ENCODE measurements at places on chromosomes 5 and 9.

- DNase-seq, result no peak
These were observed 94.7 kb downstream of the NLN start for GRCh38 chr5:65816729-65817128.

DNA sequence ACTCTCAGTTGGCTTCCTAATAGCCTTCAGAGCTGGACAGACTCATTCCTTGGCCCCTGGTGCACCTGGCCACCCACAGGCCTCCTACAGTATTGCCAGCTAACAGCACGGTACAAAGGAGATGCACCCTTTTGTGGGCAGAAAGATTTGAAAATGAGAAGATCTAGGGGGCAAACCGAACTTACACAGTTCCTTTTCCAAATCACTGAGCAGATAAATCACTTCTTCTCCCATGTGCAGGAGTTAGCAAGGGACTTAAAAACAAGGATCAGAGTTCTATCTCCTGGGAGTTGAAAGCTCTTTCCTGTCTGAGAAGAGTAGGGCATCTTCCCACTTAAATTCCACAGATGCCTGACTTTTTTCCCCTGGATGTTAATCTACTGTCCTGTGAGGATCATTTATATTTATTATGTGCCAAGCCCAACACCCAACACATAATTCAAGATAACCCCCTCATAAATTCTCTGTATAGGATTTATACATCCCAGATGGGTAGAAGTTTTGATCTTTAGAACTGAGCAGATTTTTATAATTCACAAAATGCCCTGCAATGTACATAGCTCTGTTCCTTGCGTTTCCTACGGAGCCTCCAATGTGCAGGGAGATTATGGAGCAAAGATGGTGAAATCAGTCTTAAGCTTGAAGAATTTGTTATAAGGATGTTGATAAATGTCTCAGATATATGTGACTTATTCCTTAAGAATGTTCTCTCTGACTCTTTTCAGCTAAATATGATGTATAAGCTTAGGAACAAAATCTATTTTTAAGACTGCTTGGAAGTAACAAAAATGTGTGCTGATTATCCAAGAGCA lies 207.2 kb upstream of the DAPK1 start:
- no peak for DNase-seq

GRCh38 chr5:168850683-168851082 lies 271.5 kb upstream of the PANK3 start:
- DNase-seq, result no peak

- no peak for DNase-seq
These were observed 17.6 kb upstream of the CDK7 start for GRCh38 chr5:69217151-69217511.

DNA sequence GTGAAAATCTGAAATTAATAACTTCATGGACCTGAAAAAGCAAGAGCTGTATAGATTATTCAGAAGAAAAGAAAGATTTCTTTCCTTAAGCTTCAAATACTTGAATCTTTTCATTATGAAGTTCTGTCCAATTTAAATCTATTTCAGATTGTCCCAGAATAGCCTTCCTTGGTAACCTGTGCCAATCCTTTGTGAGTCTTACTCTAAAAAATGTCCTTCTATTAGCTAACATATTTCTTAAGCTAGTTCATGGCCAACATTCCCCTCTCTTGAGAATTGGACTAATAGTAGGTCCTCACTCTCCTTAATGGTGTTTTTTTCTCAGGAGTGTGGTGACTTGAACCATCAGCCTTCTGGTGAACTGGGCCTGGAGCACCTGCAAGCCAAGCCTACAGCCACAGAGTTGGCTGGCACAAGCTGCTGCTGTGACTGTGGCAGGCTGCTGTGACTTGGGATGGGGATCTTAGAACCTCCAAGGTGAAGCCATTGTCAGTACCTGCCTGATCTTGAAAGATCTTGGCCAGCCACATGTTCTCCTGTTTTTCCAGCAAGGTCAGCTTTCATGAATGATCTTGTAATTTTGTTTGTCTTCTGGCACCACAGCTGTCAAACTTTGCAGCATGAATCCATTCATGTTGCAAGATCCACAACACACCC lies 262.6 kb upstream of the MAP3K1 start:
- no peak for DNase-seq

DNA sequence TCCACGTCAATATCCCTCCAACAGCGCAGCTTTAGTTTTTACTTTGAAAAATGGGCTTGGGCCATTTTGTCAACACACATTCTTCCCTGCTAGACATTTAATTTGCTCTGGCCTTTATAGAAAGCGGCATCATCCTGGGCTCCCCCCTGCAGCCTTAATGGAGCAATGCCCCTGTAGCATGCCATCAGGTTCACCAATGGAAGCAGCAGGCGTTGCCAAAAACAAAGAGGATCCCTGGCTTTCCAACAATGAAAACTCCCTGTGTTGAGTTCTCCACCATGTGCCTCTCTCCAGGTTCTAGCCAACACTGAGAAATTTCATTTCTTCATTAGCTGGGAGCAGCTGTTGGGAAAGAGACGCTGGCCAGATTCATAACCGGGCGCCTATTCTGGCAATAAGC lies 139.5 kb downstream of the ZNF622 start:
- DNase-seq, result no peak

DNA sequence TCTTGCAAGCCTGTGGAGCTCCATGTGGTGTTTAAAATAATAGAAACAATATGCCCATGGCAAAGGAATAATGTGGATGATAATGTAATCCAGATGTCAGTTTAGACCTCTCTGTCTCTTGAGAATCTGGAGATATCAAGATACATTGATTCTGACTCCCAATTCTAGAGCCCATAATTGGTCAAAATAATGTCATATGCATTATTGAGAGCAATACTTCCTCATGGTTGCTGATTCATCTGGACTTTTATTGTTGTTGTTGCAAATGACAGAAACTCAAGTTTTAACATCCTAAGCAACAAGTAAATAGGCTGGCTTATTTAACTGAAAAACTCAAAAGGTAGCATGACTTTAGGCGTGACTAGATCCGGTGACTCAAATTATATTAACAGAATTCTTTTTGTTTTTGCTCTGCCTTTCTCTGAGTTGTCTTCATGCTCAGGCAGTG lies 152.1 kb downstream of the PCSK1 start:
- no peak for DNase-seq

GRCh38 chr5:74895906-74896305 lies 29.7 kb upstream of the FAM169A start:
- no peak for DNase-seq

GRCh38 chr5:56145106-56145505 lies 88.0 kb downstream of the ANKRD55 start:
- no peak for DNase-seq

DNA sequence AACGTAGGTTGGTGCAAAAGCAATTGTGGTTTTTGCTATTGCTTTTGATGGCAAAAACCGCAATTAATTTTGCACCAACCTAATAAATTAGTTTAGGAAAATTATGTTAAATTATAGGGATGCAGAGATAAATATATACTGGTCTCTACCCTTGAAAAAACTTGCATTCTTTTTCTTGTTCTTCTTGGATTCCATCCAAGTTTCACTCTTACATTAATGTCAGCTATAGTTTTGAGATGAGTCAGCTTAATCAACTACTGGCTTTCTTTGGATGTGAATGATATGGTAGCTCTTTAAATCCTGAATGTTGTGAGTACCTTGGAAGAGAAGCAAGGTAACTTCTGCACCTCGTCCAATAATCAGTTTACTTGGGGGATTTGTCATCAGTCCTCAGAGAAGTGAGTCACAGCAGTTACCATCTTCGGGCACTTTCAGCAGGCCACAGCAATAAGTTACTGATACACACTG lies 549.0 kb upstream of the ZNF608 start:
- DNase-seq, result no peak

GRCh38 chr5:60649288-60649917 lies 50.6 kb downstream of the DEPDC1B start:
- no peak for DNase-seq

DNA sequence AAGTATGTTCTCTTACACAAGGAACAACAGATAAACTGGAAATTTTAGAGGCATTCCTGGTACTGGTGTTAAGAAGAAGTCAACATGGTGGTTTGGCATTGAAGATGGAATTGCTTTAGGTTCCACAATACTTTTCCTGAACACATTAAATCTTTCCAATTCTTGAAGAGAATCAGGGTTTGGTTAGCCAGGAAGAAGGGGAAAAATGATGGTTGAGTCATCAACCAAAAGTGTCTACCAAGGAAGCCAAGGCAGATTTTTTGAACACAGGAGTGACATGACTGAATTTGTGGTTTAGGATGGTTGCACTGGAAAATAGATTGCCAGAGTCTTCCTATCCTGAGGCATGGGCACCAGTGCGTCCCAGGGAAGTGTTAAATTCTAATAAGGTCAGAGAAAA lies 433.4 kb downstream of the TMEM38B start:
- DNase-seq, result no peak

DNA sequence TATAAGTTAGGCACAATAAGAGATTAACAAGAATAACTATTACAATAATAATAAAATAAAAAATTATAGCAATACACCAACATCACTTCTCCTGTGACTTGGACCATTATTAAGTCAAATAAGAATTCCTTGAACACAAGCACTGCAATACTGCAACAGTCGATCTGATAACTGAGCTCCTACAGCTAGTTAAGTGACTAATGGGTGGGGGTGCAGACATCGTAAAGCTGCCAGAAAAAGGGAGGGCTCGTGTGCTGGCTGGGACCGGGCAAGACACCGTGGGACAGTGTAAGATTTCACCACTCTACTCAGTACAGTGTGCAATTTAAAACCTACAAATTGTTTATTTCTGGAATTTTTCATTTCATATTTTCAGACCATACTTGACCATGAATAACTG lies 78.8 kb downstream of the SNX24 start:
- no peak for DNase-seq

GRCh38 chr5:167479779-167480178 lies 811.7 kb upstream of the WWC1 start:
- DNase-seq, result no peak

DNA sequence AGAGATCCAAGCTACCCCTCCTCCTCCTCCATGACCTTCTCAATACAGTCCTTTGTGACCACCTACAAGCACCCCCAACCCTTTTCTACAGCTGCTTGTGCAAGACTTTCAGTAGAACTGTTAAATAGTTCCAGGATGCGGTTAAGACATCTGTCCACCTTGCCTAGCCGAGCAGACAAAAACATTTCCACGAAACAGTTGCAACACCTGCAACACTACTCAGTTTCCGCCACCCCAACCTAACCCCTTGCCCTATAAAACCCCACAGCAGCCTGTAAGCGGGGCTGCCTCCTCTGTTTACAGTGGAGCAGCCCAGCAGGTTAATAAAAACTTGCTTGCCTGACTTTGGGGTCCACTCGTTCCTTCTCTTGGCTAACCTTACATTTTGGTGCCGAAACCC lies 1803.5 kb upstream of the CDH6 start:
- DNase-seq, result no peak

DNA sequence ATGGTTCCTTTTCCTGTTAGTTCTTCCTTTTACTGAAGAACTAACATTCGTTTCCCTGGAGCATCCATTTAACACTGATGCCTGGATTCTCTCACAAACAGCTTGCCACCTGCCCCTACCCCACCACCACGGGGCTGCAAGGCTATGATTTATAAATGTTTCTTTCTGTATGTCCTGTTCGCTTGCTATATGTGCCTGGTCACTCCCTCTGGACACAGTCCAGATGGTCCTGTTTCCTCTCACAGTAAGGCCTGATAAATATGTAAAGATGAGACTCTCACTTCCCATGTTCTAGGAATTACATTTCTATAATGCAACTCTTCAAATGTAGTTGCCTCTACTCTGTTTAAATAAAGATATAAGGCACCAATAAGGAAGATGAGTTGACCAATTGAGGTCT lies 146.4 kb upstream of the SHB start:
- DNase-seq, result no peak

DNA sequence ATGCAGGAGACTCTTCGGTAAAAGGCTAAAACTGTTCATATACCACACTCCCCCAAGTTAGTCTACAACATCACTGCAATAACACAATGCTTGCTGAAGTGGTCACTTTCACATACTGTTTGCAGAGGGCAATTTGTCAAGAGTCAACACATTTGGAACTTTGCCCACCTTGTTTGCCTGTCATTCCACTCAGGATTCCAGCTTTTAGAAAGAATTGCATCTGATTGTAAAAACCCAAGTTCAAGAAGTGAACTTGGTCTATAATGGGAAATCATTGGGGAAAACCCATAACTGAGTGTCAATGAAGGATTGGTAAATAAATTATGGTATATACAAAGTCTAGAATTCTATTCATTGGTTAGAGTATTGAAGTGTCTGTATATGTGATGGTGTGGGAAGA lies 120.5 kb downstream of the GADD45G start:
- no peak for DNase-seq

Data from RWPE2 (cell line).